Left hindlimb (tissue), 1 donor: ENCODE measurements at places on chromosomes 2 and 18.

- no peak for DNase-seq
Observed at GRCh38 chr18:55106906-55107305, 147.6 kb upstream of the CCDC68 start.

DNA sequence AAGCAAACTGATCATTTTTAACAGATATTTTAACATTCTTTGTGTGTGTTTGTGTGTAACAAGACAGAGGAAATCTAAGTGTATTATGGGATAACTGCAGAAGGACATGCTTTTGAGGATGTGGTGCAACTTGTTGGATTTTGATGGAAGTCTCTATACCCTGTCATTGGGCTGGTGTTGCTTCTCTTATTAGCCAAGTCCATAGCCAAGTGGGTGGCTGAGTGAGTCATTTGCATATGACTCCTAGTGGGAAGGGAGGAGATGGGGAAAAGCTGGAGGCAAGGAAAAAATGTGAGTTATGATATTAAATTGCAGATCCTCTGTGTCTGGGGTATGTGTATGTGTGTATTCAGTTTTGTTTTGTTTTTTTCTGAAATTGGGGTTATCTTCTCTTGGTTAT is 879.9 kb downstream of the DCC start:
- DNase-seq = no peak

GRCh38 chr2:157874997-157875640 is 1.0 kb downstream of the ACVR1 start:
- DNase-seq = peak; percentile 80

DNA sequence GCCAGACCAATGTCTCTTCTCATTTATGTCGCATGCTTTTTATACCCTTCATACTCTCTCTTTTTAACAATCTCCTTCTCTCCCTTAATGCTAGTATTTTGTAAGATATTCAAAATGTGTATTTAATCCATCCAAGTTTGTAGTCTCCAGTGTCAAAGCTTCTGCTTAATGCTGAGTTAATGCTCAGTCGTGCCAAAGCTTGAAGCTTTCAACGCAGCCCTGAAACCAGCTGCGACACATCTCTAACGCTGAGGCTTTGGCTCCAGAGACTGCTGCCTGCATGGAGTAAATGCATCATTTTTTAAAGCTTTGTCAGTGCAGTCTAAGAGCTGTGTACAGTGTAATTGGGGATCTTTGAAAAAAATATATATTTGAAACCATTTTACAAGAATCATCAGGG is 2108.8 kb upstream of the PIK3C3 start:
- peak; percentile 74 for DNase-seq

DNA sequence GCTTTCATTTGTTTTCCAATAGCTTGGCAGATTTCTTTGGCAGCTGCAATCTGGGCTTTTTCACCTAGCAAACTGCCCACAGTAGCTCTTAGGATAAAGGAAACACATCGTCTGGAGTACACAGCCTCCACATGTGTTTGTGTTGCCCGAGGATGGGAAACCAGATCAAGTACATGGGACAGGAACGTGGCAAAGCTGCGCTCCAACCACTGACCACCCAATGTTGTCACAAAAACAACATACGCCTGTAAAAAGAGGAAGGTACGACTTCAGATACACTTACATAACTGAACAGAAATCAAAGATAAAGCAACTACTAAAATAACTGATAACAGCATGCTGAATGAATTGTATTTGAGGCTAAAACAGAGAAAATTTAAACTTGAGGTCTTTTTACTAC is 15.5 kb downstream of the HEATR5B start:
- no peak for DNase-seq

GRCh38 chr2:30768036-30768686 is 39.1 kb downstream of the CAPN13 start:
- DNase-seq = no peak

- DNase-seq = no peak
Observed at GRCh38 chr18:2338601-2339000, 232.7 kb downstream of the METTL4 start.

DNA sequence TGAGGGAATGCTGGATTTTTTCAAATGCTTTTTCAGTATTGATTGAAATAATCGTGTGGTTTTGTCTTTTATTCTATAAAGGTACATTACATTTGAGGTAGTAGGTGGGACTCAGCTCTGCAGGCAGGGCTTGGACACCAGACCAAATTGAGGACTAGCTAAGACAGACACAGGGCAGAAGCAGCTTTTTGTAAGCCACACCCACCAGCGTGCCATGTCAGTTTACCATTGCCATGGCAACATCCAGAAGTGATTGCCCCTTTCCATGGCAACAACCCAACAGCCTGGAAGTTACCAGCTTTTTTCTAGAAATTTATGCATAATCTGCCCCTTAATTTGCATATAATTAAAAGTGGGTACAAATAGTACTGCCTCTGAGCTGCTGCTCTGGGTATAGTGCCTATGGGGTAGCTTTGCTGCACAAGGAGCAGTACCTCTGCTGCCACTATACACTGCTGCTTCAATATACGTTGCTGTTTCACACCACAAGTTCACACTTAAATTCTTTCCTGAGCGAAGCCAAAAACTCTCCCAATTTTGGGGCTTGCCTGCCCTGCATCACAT is 23.6 kb upstream of the VWA3B start:
- DNase-seq = no peak

GRCh38 chr2:46136481-46136880 is 160.7 kb upstream of the EPAS1 start:
- no peak for DNase-seq

DNA sequence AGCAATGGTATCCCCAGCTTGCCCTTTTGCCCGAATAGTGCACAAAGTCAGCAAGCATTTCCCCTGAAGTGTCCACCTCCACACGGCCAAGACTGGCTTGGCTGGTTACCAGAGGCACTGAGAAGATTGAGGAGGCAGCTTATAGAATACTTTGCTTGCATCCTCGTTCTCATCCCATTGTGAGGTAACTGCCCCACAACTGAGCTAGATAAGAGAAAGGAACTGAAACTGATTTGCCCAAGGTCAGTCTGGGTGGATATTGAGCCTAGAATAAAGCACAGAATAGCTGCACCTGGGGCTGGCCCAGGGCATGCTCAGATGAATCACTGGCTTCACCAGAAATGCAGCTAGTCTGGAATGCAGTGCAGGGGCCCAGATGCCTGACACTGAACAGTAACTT is 32.7 kb upstream of the MAP4K3 start:
- no peak for DNase-seq

- no peak for DNase-seq
Observed at GRCh38 chr2:241796209-241796608, 12.8 kb upstream of the NEU4 start.

DNA sequence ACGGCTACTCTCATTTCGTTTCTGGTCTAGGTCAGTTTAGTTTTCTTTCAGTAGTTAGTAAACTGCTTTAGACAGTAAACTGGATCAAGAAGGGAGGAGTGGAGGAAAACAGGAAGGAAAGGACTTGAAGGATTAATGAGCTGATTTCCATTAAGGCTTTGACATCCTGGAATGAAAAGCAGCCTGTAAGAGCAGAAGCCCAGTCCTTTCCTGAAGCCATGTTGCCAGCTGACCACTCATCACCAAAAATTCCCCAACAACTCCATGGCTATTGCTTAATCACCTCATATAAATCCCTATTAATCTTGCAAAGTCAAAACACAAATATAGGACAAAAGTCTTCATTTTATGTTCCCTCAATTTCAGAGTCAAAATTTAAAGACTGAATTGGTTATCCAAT is 113.7 kb upstream of the ZFP36L2 start:
- no peak for DNase-seq

GRCh38 chr2:237425320-237425719 is 11.4 kb upstream of the COL6A3 start:
- DNase-seq = no peak

DNA sequence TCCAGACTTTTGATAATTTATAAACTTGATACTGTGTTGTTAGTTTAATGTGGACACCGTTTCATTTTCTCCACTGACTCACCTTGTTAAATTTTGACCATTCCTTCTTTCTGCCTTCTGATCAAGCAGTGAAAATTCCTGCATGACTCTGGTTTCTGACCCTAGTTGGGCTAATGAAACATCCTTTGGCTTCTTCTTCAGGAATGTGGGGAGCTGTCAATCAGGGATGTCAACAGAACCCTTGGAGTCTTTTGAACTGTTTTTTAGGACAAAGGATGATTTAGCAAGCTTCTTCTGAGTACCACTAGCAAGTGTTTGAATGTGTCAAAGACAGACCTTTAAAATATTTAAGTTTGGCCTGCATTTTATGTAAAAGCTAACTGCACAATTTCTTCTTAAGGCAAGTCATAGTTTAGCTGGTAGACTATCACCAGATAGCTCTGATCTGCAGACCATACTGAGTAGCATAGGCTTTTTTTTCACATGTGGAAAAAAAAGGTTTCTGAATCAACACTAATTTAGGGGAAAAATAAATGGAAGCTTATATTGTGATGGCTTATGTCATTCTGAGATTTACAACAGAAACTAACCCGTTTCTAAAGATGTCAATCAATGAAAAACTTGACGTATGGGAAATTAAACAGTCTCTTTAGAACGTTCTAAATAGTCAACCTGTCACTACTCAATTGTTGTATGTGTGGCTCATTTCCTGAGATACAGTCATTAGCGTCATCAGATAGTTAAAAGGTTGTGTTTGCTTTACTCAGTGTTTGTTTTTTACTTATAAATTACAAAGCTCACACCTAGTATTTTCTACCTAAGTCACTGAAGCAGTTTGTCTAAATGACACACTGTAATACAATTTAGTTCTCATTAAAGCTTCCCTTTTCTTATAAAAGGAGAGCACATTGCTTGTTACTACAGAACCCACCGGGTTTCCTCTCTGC is 311.4 kb downstream of the PTPRM start:
- DNase-seq = no peak
